ENCODE measurements at places on chromosomes 1 and 21. TPM values are rescaled to one million over a fixed set of nuclear protein-coding genes. Genes with fewer than 3 reads are reported as not detected.

The SV2A gene
- 31.6 TPM for total RNA-seq

The CYP4A11 gene
- not detected for total RNA-seq

The UTS2 gene
- total RNA-seq, result not detected

The CCDC27 gene
- not detected for total RNA-seq

The DNASE2B gene
- total RNA-seq, result not detected

DNA sequence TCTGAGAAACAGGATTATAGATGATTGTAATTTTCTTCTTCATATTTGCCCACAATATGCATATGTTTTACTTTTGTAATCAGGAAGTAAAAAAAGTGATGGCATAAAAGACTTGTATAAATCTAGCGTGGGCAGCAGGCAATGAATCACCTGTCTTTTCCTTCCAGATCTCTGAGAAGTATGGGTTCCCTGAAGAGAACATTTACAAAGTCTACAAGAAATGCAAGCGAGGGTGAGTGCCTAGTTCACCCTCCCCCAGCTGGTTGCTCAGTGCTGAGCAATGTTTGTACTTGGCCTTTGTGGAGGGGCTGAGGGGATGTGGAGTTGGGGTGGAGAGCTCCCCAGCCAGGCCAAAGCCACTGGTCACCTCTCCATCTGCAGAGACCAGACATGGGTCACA is 30.7 kb downstream of the GRHL3 start:
- no peak for DNase-seq
- no peak overlapping the region for H3K27ac ChIP-seq
- H3K4me3 ChIP-seq, result no peak overlapping the region
- H3K4me1 ChIP-seq, result peaks cover 15% of the 10 kb centered on the region
- no peaks in the 10 kb centered on the region for H3K27me3 ChIP-seq
- H3K36me3 ChIP-seq, result no peaks in the 10 kb centered on the region

GRCh38 chr1:205954819-205955404 is 11.7 kb upstream of the SLC26A9 start:
- no peaks in the 10 kb centered on the region for H3K27me3 ChIP-seq
- no peak overlapping the region for H3K27ac ChIP-seq
- H3K4me1 ChIP-seq, result peaks cover 5% of the 10 kb centered on the region
- no peak overlapping the region for H3K4me3 ChIP-seq

DNA sequence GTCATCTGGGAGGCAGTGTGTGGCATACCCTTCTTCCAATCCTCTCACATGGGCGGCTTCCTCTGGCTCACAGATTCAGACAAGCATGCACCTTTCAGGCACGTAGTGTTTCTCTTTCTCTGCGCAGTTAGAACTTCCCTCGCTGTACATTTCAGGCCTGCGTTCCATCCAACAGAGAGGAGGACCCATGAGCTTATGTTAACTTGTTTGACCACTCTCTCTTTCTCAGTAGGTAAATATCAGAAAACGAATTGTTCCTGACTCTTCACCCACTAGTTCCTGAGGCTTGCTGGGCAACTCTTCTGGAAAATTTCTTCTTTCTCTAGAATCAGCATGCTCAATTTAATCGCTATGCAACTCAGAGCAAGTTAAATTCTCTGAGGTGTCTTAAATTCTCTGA is 85.5 kb downstream of the DDX20 start:
- no peak for DNase-seq
- no peaks in the 10 kb centered on the region for H3K36me3 ChIP-seq
- no peaks in the 10 kb centered on the region for H3K27me3 ChIP-seq

- H3K4me1 ChIP-seq, result no peaks in the 10 kb centered on the region
- H3K4me3 ChIP-seq, result no peak overlapping the region
- no peaks in the 10 kb centered on the region for H3K36me3 ChIP-seq
Measured at GRCh38 chr1:191831572-191831971, 326.7 kb upstream of the RGS18 start.

DNA sequence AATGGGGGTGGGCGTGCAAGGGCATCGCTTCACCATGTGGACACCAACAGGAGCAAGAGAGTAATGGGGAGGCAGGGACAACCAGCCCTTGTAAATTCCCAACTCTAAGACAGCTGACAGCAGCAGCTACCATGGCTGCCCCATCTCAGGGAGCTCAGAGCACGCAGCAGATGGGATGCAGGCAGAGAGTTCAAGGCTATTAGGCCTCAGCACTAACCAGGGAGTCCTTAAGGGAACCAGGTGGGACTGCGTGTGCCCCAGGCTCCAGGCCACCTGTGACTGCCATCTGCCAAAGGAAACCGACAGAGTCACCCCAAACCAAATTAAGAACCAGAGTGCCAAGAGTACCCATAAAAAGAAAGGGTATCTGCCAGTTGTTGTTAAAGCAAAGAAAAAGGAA is 33.7 kb upstream of the PRDM2 start:
- DNase-seq, result no peak
- H3K4me1 ChIP-seq, result no peaks in the 10 kb centered on the region
- H3K27ac ChIP-seq, result no peak overlapping the region
- H3K36me3 ChIP-seq, result no peaks in the 10 kb centered on the region
- no peaks in the 10 kb centered on the region for H3K27me3 ChIP-seq
- no peak overlapping the region for H3K4me3 ChIP-seq

- H3K27ac ChIP-seq, result peak overlapping the region; percentile 99
- H3K27me3 ChIP-seq, result no peaks in the 10 kb centered on the region
- DNase-seq, result peak; percentile 23
- H3K4me1 ChIP-seq, result peaks cover 36% of the 10 kb centered on the region
Measured at GRCh38 chr21:31732597-31733550, 956 bp upstream of the SCAF4 start.

- peaks cover 9% of the 10 kb centered on the region for H3K4me1 ChIP-seq
- no peak for DNase-seq
- H3K4me3 ChIP-seq, result no peak overlapping the region
- no peak overlapping the region for H3K27ac ChIP-seq
- no peaks in the 10 kb centered on the region for H3K27me3 ChIP-seq
- no peaks in the 10 kb centered on the region for H3K36me3 ChIP-seq
Measured at GRCh38 chr1:225451340-225451739, 23.5 kb upstream of the LBR start.

DNA sequence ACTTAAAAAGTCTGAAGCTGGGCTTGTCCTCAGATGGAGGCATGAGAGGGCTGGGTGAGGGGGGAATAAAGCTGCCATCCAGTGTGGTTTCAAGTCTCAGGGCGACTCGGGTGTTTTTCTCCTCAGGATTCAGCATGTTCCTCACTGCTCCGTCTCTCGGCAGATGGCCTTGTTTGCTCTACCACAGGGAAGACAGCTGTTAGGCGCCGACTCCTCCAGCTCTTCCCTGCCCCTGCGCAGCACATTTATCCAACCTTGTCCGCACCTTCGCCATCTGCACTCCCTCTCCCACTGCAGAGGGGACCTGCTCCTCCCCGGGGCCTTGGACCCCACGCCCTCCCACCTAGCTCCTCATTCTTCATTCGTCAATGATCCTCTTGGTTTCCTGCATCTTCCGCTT is 16.6 kb upstream of the S100A11 start:
- no peak overlapping the region for H3K4me3 ChIP-seq
- no peak overlapping the region for H3K27ac ChIP-seq
- peaks cover 3% of the 10 kb centered on the region for H3K4me1 ChIP-seq
- H3K27me3 ChIP-seq, result peaks cover 12% of the 10 kb centered on the region
- no peaks in the 10 kb centered on the region for H3K36me3 ChIP-seq
- no peak for DNase-seq

- no peaks in the 10 kb centered on the region for H3K27me3 ChIP-seq
- no peaks in the 10 kb centered on the region for H3K36me3 ChIP-seq
- no peak overlapping the region for H3K4me3 ChIP-seq
Measured at GRCh38 chr1:243548516-243548915, 292.7 kb downstream of the SDCCAG8 start.

GRCh38 chr1:78102082-78102481 is 56.3 kb downstream of the GIPC2 start:
- DNase-seq, result no peak
- no peak overlapping the region for H3K4me3 ChIP-seq
- H3K4me1 ChIP-seq, result no peaks in the 10 kb centered on the region
- H3K27me3 ChIP-seq, result no peaks in the 10 kb centered on the region
- no peak overlapping the region for H3K27ac ChIP-seq

DNA sequence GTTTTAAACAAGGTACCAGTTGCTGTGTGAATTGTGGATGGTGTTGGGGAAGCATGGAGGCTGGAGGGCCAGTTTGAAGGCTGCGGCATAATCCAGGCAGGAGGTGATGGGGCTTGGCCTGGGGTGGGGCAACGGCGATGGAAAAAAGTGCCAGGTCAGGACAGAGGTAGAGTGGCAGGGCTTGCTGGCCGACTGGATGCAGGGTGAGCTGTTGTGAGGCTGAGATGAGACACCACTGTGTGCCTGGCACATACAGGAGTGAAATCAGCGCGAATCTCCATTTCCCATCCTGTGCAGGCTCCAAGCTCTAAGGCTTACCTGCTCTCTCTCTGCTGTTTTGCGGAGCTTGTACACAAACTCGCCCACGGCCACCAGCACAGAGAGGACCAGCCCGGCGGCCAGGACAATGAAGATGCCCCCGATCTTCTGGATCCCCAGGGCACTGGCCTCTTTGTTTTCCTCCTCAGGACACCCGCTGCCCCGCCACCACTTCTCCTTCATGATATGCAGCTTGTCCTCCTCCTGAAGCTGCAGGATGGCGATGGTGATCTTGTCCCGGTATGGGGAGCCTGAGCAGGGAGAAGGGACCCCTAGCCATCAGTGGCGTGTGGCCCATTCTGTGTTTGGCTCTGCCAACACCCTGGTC is 229.5 kb downstream of the GRIK3 start:
- H3K4me1 ChIP-seq, result peaks cover 18% of the 10 kb centered on the region
- H3K4me3 ChIP-seq, result no peak overlapping the region
- no peaks in the 10 kb centered on the region for H3K36me3 ChIP-seq

GRCh38 chr1:2209400-2210083 is 15.0 kb upstream of the FAAP20 start:
- no peak overlapping the region for H3K4me3 ChIP-seq
- H3K27me3 ChIP-seq, result peaks cover 12% of the 10 kb centered on the region
- no peak overlapping the region for H3K27ac ChIP-seq
- no peaks in the 10 kb centered on the region for H3K36me3 ChIP-seq
- H3K4me1 ChIP-seq, result peaks cover 45% of the 10 kb centered on the region
- DNase-seq, result no peak

- H3K4me3 ChIP-seq, result peak overlapping the region; percentile 71
- DNase-seq, result peak; percentile 91
- H3K4me1 ChIP-seq, result peaks cover 55% of the 10 kb centered on the region
- no peaks in the 10 kb centered on the region for H3K27me3 ChIP-seq
- no peaks in the 10 kb centered on the region for H3K36me3 ChIP-seq
- no peak overlapping the region for H3K27ac ChIP-seq
Measured at GRCh38 chr1:38046884-38047602, 450 bp upstream of the POU3F1 start.

Data from neural progenitor cell (in vitro differentiated cells).